ENCODE measurements at places on chromosomes 3 and 15.

- DNase-seq, result no peak
Observed at GRCh38 chr3:106946866-106947265, 430.4 kb upstream of the CCDC54 start.

GRCh38 chr3:147507638-147508286 lies 98.6 kb downstream of the ZIC1 start:
- no peak for DNase-seq

GRCh38 chr3:30012941-30013543 lies 593.4 kb upstream of the TGFBR2 start:
- DNase-seq, result peak; percentile 44

GRCh38 chr3:123841476-123842238 lies 42.5 kb downstream of the MYLK start:
- DNase-seq, result no peak
